Cerebellar nuclear complex (tissue), 1 donor: ENCODE measurements at places on chromosomes 11 and 22.

GRCh38 chr11:83272627-83273026, 13.5 kb downstream of the CCDC90B start:
- no peak for DNase-seq

GRCh38 chr22:37176464-37177061, 11.5 kb downstream of the C1QTNF6 start:
- no peak for DNase-seq

- no peak for DNase-seq
Observed at GRCh38 chr11:116641561-116642045, 131.2 kb downstream of the BUD13 start.

- DNase-seq, result no peak
Observed at GRCh38 chr11:678297-678696, 16.7 kb downstream of the DEAF1 start.

- DNase-seq, result no peak
Observed at GRCh38 chr11:47856186-47856585, 8.0 kb upstream of the NUP160 start.

DNA sequence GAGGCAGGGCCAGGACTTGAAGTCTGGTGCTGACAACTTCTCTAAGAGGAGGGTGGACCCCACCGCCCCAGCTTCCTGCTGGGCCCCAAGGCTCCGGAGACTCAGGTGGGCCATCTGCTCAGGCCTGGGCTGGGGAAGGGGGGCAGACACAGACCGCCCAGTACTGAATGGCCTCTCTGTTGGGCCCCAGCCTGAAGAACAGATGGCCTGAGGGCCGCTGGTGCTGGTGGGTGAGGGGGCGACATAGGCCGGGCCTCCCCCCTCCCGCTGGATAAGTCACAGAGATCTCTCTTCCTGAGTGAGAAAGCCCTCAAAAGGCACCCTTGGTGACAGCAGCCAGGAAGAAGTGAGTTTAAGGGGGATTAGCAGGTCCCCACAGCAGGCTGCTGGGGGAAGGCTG, 12.5 kb upstream of the TP53I11 start:
- no peak for DNase-seq

GRCh38 chr11:61599968-61600710, 19.3 kb upstream of the SYT7 start:
- no peak for DNase-seq

DNA sequence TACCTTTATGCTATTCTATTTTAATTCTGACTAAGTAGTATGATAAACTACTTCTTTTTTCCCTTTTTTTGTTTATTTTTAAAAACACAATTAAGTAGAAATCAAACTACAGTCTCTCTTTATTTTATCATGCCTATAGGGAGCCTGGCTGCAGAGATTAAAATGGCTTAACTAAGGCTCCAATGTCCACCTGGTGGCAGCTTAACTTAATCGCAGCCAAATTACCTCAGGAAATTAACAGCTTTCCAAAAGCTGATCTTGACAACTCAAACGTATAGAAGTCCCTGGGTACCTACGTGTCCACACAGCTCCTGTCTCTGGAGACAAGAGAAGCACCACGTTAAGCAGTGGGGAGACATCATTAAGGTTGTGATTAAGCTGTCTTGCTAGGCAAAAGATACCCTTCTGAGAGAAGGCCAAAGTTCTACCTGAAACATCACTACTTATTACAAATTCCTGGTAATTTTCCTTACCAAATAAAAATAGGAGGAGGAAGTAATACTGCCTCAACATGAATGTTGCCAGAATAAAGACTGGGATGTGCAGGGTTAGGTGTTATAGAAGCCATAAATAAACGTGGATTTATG, 63.2 kb upstream of the SNX19 start:
- DNase-seq, result no peak

GRCh38 chr11:9494316-9494715, 33.5 kb downstream of the ZNF143 start:
- DNase-seq, result no peak

- no peak for DNase-seq
Observed at GRCh38 chr11:18699269-18699596, 654 bp downstream of the TMEM86A start.

DNA sequence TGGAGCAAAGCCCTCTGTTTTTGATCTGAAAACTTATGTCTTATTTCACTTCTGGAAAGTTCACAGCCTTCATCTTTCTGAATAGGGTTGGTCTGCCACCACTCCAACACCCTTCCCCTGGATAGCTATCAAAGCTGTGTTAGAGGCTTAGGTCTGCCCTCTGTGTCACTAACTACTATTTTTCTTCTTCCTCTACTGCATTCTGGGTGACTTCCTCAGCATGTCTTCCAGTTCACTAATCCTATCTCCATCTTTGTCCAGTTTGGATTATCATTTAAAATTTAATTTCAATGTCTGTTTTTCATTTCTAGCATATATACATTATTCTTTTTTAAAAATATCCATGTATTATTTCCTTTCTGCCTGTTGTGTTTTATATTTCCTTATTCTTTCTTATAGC, 84.6 kb downstream of the ZNRF3 start:
- no peak for DNase-seq

- DNase-seq, result no peak
Observed at GRCh38 chr11:134609361-134610115, 197.5 kb upstream of the B3GAT1 start.

DNA sequence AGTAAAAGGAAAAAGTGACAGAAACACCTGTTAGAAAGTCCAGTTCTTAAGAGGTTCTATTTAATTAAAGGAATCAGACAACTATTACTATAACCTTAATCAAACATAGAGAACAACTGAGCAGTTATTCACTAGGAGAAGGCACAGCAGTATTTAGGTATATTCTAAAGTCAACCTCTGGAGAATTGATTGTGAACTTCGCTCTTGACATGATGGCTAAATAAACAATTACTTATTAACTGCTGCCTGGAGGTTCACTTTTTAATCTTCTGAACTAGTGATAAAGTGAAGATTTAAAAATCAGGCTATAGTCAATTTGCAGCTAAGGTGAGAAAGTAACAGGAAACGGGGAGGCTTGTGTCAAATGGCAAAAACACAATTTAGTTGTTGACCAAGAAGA, 557.3 kb downstream of the FAM181B start:
- DNase-seq, result no peak

GRCh38 chr11:110147962-110148709, 54.9 kb downstream of the ZC3H12C start:
- DNase-seq, result no peak

DNA sequence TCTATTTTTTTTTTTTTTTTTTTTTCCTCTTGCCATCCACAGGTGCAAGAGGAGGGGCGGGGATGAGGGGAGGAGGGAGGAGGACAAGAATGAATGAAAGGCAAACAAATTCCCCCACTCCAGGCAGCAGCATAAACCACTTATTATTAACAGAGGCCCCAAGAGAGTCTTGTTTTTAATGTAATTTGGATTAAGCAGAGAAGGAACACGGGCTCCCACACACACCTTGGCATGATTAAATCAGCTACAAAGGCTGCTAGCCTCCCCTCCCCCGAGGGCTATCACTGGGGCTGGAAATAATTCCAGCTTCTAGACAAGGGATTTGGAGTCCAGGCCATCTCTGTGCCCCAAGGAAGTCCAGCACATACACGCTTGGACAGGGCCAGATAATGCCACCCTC, 93.4 kb upstream of the DRD2 start:
- DNase-seq, result no peak

GRCh38 chr11:45294499-45294898, 8.4 kb upstream of the SYT13 start:
- no peak for DNase-seq

GRCh38 chr11:33257160-33257896, at the start of gene HIPK3:
Gene HIPK3, plus strand, starts transcription at chr11:33257381.
- DNase-seq, result no peak

DNA sequence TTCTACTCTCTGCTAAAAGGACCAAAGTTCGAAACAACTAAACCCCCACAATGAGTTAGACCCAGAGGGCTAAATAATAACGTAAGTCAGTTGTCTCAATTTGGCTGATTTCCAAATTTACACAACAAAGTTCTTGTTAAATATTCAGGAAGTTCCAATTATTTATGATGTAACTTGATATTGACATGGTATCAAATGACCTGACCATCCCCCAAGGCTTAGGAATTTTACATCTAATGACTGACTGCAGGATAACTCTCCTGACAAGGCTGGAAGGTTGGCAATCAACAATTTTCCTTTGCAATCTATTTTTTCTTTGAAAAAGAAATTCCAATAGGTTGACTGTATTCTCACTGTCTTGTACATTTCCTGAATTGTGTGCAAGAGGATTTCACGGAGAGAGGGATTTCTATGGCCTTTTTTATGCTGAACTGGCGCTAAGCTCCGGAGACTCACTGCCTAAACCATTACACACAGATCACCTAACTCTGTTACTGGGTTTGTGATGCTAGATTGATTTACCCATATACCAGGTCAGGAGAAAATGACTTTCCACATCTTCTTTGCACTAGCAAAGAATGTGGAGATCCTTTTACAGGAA, 9.6 kb upstream of the CDON start:
- no peak for DNase-seq

- DNase-seq, result no peak
Observed at GRCh38 chr11:12288212-12288930, 89.0 kb upstream of the PARVA start.

DNA sequence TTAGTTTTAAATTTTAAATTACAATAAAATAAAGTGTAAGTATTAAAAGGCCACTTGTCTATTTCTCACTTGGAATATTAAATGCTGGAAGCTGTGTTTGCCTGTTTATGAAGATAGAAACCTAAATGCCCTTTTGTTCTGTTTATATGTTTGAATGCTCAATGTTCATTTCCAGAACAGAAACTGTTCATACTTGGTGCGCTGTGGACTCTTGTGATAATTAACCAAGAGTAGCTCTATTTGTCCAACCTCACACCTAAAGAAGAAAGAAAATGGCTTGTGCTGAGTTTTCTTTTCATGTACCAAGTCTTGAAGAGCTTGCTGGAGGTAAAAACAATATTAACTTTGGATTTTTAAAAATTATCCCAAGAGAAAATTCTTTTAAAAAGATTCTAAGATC, 5.7 kb downstream of the C11orf54 start:
- no peak for DNase-seq

GRCh38 chr11:19093976-19094375, 23.0 kb upstream of the ZDHHC13 start:
- no peak for DNase-seq

GRCh38 chr11:44596525-44597276, 31.2 kb downstream of the CD82 start:
- DNase-seq, result no peak

GRCh38 chr11:102279641-102280170, 37.6 kb upstream of the BIRC3 start:
- DNase-seq, result no peak

DNA sequence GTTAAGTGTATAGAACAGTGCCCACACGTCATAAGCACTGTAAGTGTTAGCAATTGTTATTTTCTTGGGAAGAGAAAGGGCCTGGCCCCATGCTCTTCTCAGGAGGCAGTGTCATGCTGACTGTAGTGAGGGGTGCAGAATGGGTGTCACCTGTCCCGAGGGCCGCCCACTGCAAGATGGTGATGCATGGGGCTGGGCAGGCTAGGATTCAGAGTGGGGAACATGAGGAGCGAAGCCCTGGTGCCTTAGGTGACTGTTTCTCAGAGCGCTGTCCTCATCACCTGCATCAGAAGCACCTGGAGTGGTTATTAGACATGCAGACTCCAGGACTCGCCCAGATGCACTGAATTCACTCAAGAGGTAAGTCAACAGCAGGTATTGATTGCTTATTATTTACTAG, 101.0 kb upstream of the PARVA start:
- DNase-seq, result no peak

GRCh38 chr11:76169473-76169896, 36.8 kb downstream of the WNT11 start:
- DNase-seq, result no peak

DNA sequence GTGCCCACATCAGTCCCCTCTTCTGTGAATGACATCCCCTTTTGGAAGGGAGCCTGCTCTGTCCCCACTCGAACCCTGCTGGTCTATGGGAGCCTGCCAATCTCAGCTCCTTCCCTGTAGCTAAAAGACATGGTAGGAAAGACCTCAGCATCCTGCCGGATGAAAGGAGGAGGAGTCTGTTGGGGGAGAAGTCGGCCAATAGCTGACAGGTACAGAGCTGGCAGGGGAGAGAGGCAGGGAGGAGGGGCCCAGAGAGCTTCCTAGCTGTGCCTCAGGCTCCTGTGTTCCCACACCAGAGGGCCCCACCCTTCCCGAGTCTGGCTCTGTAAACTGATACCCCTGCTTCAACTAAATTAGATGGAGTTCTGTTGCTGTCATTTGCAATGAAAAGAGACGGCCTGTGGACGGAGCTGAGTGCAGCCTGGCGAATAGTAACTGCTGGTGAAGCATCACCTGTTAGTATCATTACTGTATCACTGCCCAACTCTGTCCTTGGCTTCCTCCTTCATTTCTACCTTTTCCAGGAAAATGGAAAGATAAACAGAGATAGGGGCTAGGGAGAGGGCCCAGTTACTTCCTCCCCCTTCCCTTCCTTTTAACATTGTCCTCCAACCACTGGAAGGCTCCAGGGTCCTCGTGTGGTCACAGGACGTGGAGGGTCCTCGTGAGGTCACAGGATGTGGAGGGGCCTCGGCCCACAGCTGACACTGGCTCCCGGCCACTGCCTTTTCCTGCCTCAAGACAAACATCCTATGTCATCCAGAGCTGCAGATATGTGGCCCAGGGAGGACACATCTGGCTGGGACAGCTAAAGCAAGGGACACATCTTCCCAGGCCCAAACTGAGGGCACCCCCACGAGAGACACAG, 15.1 kb downstream of the FXYD6 start:
- no peak for DNase-seq

GRCh38 chr22:20021196-20022181, 579 bp downstream of the TANGO2 start:
- no peak for DNase-seq

DNA sequence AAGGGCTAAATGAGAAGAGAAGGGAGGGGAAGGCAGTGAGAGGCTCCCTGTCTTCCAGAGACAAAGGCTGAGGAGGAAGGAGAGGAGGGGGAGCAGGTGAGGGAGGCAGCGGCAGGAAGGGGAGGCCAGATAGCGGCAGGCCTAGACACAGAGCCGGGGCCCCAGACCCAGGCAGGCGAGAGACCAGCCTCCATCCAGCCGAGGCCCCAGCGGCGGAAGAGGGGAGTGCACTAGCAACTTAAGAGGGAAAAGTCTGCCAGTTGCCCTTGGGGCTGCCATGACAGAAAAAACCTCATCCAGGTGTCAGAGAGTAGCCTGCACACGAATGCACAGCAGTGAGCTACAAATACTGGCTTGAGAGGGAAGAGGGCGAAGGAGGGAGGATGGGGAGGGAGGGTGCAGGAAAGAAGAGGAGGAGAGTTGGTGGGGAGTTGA, 46.7 kb downstream of the IGLL1 start:
- DNase-seq, result no peak
